ENCODE measurements at places on chromosomes 5 and 9.
A peak's percentile ranks its signal among the peaks of the same experiment; 100 is the strongest.

DNA sequence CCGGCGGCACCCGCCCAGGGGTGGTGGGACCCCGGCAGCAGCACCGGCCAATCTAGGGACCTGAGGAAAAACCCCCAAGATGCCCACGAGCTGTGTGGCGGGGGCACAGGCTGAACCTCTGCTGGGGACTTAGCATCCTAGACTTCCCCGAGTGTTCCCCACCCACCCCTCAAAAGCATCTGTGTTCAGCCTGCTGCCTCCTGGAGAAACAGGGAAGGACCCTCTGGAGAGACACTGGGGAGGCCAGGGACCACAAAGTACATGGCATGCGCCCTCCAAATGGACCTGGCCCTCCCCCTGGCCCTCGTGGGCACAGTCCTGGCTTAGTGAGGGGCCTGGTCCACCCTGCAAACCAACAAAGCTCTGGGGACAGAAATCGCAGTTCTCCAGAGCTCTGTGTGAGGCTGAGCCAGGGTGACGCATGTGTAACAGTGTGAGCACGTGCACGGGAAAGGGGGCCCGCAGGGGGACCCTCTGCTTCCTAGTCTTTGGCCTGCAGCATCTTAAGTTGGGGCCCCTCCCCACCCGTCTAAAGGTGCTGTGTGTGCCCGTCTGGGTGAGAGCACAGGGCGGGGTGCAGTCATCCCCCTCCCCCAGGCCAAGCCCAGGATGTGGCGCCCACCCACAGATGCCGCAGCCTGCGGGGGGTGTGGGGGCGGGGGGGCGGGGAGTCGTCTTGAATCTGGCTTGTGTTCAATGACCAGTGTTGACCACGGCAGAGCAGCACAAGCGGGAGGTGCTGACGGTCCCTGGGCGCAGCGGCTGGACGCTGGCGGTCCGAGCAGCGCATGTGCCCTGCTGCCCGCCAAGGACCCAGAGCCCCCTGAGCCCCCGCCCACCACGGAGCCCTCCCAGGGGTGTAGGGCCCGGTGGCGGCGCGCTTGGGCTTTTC lies 672 bp upstream of the KCNT1 start:
- DNase-seq = peak; percentile 44

GRCh38 chr5:136198453-136198852 lies 5.5 kb upstream of the SMIM32 start:
- DNase-seq = no peak

DNA sequence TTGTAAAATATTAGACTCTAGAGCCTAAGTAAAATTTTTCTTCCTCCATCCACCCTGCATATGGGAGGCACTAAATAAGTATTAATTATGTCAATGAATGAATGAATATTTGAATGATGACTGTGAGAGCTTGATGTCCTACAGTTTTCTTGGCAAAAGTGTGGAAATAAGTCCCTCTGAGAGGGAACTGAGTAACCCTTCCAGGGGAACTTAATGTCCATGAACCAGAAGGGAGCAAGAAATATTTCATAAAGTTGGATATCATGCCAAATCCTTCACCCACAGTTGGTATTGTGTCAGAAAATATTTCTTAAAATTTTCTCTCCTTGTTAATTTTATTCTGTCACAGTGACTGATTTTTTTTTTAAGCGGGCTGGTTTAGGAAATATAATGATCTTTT lies 36.6 kb downstream of the NNT start:
- no peak for DNase-seq

DNA sequence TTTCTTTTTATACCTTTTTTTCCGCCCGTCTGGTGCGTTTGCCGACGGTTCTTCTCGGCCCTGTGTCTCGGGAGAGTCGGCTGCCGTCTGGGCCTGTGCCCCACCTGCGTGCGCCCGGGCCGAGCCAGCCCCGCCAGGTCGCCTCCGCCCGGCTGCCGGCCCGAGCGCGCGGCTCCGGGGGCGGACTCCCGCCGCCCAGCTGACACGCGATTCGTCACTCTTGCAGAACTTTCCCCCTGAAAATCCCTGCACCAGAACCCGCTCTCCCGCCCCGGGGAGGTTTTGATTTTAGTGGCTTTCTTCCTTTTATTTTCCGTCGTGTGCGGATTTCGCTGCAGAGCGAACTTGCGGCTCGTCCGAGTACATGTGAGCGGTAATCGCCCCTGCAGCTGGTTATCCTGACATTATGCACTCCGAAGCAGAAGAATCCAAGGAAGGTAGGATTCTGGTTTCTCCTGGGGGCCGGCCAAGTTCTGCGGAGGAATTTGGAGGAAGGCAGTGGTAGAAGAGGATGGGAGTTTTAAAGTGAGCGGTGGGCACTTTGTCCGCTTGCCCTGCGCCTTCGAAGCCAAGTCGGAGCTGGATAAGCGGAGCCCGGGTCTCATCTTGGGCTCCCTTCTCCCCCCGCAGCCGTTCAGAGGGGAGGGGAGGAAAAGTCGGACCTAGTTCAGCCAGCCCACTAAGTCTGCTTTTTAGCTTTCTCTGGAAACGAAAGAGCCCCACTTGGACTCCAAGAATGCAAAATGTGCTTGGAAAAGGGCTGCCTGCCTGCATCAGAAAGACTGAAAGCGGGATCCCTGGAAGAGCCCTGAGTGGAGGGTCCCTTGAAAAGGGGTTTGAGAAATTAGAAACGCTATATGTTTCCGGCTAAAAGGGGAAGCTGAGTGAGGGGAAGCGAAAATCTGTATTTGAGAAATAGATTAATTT lies at the start of gene TNFAIP8:
TSS of gene TNFAIP8 (plus strand) at position 335 of the 927 bp plus-strand sequence. CDS start at position 407, 72 bp downstream.
- peak; percentile 82 for DNase-seq

GRCh38 chr9:37212435-37212834 lies 92.1 kb downstream of the ZCCHC7 start:
- DNase-seq = no peak

DNA sequence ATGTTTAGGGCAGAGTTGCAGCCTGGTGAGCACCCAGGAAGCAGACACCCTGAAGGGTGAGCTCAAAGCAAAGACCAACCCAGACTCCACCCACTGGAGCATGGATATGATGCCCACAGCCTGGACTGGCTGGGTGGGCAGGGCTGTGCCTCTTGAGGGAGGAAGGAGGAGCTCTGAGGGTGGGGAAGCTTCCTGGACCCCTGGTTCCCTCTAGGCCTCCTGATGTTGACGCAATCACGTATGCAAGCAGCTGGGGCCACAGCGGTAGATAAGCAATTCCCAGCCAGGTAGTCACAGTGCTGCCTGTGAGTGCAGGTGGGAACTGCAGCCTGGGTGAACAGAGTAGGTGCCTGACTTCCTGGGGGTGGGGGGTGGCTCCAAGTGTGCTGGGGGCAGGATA lies 271.5 kb downstream of the CDK5RAP2 start:
- DNase-seq = no peak

DNA sequence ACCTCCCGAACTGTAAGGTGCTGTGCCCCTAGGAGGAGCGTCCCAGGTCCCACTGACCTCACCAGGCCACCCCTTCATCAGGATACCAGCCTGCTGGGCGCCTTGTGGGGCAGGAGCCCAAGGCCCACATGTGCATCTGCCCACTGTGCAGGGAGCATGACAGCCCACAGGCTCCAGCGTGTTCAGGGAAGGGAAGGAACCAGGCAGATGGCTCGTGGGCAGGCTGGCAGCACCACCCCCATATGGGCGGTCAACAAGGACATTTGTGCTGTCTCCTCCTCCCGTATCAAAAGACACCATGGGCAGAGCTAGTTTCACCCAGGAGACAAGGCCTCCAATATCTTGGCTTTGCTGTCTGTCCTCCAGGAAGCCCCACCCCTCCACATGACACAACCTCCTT lies 85.5 kb upstream of the PPP1R26 start:
- no peak for DNase-seq

DNA sequence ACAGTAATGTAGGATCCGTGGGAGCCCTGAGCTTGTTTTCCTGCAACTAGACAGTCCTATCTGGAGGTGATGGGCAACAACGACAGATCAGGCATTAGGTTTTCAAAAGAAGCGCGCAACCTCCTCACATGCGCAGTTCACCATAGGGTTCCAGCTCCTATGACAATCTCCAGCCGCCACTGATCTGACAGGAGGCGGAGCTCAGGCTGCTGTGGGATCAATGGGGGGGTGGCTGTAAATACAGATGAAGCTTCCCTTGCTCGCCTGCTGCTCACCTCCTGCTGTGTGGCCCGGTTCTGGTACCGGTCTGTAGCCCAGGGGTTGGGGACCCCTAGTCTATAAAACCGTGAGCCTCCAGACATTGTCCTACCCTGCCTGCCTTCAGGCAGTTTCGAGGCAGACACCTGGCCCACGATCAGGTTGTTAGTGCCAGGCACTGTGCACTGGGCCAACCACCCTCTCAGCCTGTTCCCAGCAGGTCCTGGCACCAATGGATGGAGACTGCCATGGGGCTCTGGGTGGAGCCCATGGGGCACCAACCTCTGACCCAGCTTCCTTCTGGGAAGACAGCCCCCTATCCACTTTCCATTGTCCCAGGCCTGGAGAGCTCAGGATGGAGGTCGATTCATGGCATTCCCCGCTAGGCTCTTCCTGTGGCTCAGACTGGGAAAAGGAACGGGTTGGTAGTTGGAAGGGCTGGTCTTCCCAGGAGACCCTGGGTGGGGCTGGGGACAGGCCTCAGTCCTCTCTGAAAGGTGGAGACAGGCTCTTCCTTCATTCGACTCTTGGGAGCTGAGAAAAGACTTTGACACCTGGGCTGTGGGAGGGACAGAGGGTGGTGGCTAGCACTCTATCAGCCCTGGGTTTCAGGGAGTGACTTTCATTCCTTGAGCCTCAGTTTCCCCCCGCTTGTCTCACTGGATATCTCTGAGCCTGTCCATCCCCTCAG lies 1.7 kb downstream of the ENDOG start:
- DNase-seq = no peak

DNA sequence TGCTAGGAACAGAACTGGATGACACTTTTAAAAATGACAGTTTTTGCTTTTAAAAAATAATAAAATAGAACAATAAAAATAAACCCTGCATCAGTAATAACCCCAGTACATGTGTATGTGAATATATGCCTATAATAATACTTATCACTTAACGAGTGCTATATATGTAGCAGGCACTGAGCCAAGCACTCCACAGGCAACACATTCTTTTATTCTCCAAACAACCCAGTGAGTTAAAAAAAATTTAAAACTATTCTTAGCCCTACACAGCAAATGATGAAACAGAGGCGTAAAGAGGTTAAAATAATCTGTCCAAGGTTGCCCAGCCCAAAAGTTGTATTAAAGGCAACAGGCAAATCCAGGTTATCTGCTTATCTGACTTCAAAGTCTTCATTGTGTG lies 124.5 kb upstream of the SMIM23 start:
- DNase-seq = no peak

DNA sequence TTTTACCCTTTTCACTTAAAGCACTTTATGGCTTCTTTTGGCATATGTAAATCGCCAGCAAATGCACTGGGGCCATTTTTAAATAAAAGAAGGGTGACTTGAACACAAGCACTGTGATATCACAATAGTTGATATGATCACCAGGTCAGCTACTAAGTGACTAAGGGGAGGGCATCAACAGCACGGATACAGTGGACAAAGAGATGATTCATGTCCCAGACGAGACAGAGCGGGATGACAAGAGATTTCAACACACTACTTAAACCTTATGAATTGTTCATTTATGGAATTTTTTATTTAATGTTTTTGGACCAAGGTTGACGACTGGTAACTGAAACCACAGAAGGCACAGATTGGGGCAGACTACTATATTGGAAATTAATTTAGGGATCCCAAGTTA lies 54.1 kb downstream of the RORB start:
- DNase-seq = no peak

GRCh38 chr5:57383093-57383861 lies 99.3 kb downstream of the ACTBL2 start:
- no peak for DNase-seq

DNA sequence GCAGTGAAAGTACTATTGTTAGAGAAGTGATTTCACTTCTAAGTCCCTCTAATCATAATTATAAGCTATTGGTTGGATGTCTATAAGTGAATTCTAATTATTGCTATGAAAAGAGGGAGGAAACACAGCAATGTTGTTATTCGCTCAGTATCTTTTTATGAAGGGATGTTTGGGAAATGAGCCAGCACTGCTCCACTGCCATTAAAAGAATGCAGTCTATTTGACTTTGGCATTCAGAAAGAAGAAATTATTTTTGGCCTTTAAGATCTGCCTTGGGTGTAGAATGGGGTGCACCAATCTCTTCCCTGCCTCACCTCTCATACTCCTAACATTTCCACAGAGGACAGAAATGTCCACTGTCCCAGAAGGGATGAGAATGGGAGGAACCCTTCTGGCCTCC lies 332.0 kb downstream of the SPATA31D1 start:
- DNase-seq = no peak

DNA sequence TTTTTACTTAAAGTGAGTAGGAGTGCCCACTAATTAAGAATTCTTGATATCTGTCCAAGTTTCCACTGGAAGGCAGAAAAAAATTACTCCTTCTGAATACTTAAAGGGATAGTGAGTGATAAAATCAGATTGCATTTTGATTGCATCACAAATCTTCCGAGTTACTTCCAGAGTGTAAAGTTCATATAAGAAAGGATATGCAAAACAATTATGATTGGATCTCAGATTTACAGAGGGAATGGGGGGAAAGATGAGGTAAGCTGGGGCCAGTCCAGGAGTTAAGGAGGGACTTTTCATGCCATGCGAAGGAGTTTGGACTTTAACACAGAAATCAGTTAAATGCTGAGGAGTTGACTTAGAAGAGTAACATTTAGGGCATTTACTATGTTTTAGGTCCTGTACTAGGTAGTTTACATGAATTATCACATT lies 9.3 kb upstream of the RNF145 start:
- DNase-seq = no peak

DNA sequence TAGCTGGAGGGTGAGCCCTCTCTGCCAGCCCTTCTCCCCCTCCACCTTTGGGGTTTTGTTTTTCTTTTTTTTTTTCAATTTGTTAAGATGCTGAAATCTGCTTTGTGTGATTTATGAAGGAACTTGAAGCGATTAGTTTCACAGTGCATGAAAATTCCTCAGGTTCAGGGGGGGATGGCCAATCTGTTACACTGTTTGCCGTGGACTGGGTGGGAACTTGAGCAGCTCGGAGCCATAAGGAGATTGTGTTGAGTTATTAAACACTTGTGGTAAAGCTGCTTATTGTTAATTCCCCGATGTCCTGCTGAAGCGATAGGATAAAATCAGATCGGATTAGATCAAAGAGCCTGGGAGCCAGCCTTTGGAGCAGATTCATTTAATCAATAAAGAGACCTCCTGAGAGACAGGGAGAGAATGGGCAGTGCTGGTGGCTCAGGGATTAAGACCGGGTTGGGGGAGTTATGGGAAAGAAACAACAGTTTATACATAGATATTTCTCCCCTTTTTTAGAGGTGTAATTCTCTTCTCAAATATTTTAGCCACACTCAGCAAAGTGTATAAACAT lies 105.8 kb upstream of the SPATA31D4 start:
- DNase-seq = no peak

DNA sequence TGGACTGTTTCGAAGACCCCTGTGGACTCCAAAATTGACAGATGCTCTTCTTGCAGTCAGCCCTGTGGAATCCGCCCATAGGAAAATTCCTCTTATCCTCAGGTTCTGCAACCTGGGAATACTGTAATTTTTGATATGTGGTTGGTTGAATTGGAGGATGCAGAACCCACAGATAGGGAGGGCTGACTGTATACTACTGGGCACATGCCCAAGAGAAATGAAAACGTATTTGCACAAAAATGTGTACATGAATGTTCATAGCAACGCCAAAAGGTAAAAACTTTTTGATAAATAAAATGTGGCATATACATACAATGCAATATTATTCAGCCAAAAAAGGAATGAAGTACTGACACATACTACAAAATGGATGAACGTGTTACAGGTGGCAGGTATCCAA lies 1.9 kb upstream of the SNAPC3 start:
- no peak for DNase-seq

- DNase-seq = no peak
These were observed 13.7 kb downstream of the OR1J1 start for GRCh38 chr9:122463828-122464632.
